ENCODE measurements at places on chromosomes 1 and 21.

GRCh38 chr1:246139745-246140182 is 367.3 kb downstream of the SMYD3 start:
- no peak for DNase-seq

DNA sequence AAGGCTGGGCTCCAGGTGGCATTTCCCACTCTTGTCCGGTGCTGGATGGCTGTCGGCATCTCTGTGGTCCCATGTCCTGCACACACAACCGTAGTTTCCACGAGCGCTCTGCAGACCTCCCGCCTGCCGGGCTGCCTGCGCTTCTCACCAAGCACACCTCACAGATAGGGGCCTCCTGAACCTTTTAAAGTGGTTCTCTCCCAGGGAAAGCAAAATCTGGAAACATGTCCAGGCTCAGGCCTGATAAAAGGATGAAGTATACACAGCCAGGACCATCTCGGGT is 46.2 kb downstream of the CAPN9 start:
- no peak for DNase-seq

- DNase-seq, result no peak
Observed at GRCh38 chr1:8370905-8371315, 53.0 kb downstream of the SLC45A1 start.

DNA sequence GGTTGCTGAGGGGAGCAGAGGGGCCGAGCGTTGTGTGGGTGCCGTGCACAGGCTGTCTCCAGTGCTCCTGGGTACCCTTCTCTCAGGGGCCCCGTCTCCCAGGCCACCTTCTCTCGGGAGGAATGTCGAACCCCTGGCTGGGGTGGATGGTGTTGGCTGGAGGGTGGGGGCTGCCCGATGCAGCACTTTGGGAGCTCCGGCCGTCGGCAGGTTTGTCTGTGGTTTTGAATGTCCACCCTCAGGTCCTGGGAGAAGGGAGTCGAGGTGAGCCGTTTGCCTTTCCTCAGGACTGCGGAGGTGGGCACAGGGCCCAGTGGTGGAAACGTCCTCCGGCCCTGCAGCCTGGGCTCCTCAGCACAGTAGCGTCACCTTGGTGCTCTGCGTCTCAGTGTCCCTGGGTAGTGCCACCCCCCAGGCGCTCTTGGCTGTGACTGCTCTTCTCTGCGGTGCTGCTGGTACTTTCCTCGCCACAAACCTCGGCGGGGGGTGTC is 14.5 kb downstream of the SLX9 start:
- no peak for DNase-seq

- no peak for DNase-seq
Observed at GRCh38 chr1:62142496-62142895, 52.2 kb upstream of the L1TD1 start.

DNA sequence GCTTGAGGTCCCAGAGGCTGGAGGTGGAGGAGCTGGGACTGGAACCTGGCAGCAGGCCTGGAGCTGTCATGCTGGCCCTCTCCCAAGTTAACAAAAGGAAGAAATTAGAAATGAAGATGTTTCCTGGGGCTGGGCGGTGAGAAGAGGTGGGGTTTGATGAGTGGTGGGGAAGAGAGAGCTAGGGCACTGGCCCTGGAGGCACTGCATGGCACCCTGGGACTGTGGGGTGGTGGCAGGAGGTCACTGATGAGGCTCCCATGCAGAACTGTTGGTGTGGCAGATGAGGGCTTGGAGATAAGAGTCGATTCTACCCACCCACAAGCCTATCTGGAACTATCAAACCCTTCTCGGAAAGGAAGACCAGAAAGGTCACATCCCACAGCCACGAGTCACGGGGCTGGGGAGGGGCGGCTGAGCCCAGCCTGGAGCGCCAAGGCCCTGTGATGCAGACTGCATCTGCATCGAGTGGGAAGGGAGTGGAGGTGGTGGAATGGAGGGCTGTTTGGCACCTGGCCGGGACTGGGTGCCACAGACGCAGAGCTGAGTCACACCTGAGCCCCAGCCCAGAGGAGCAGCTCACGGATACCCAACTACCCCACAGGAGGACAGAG is 29.4 kb downstream of the MRPL37 start:
- DNase-seq, result no peak

GRCh38 chr1:93221913-93222312 is 41.4 kb downstream of the CCDC18 start:
- no peak for DNase-seq

- no peak for DNase-seq
Observed at GRCh38 chr1:184517130-184517529, 130.3 kb downstream of the C1orf21 start.

DNA sequence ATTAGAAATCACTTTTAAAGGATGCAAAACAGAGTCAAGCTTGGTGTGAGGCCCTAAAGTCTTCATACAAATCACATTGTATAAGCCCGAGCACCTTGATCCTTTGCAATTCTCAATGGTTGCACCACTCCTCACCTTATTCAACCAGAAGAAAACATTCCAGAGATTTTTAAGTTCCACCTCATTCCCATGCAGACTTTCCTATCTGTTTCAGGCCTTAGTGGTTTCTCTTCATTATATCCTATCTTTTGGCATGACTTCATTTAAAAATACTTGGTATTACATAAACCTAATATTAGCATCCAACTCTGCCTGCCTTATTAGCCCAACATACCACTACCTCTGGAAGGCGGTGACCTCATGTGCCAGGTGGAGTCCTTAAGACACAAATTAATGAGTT is 9.3 kb upstream of the GREM2 start:
- DNase-seq, result no peak
